ENCODE measurements at places on chromosomes 1 and 21. TPM values are rescaled to one million over a fixed set of nuclear protein-coding genes. Genes with fewer than 3 reads are reported as not detected.

The S100A9 gene
- not detected for total RNA-seq

The GSTM1 gene
- 16.7 TPM for total RNA-seq

The EDN2 gene
- total RNA-seq, result 0.39 TPM

The SPRR4 gene
- total RNA-seq, result not detected

The PTPN7 gene
- total RNA-seq, result not detected

The SUCO gene
- 35.0 TPM for total RNA-seq

The TRIM46 gene
- 15.0 TPM for total RNA-seq

The FCMR gene
- total RNA-seq, result not detected

The UMODL1 gene
- not detected for total RNA-seq

The SPAG17 gene
- 0.67 TPM for total RNA-seq

The SH2D2A gene
- 3.3 TPM for total RNA-seq

The PADI2 gene
- total RNA-seq, result 5.8 TPM

The ZBTB8A gene
- 10.4 TPM for total RNA-seq

The S100A1 gene
- total RNA-seq, result not detected

The CD53 gene
- total RNA-seq, result 0.56 TPM

The PER3 gene
- total RNA-seq, result 9.4 TPM

The FHAD1 gene
- 0.69 TPM for total RNA-seq

The FCRL5 gene
- 1.0 TPM for total RNA-seq

The S100A2 gene
- total RNA-seq, result 2.0 TPM

The EFCAB7 gene
- 2.5 TPM for total RNA-seq

The ESPN gene
- 16.3 TPM for total RNA-seq

The CYP4Z1 gene
- total RNA-seq, result not detected

The PRR9 gene
- total RNA-seq, result not detected

The KLHL17 gene
- total RNA-seq, result 30.1 TPM

The MAEL gene
- not detected for total RNA-seq

The TSACC gene
- 1.0 TPM for total RNA-seq

The CREB3L4 gene
- 37.2 TPM for total RNA-seq

The NMNAT2 gene
- 20.9 TPM for total RNA-seq

The PADI4 gene
- total RNA-seq, result not detected

The LCE2A gene
- not detected for total RNA-seq

The NHLH1 gene
- 0.39 TPM for total RNA-seq

The CCDC185 gene
- total RNA-seq, result not detected
